SK-N-DZ (cell line): ENCODE measurements at places on chromosomes 3 and 15.
A peak's percentile ranks its signal among the peaks of the same experiment; 100 is the strongest.

GRCh38 chr3:125151916-125152315 lies 60.6 kb downstream of the SLC12A8 start:
- no peak for DNase-seq

GRCh38 chr15:78130466-78131294 lies 565 bp downstream of the CIB2 start:
- DNase-seq: no peak

- peak; percentile 18 for DNase-seq
Measured at GRCh38 chr3:67790043-67790442, 135.6 kb upstream of the SUCLG2 start.

GRCh38 chr3:71348001-71348632 lies 235.4 kb downstream of the FOXP1 start:
- DNase-seq: no peak

GRCh38 chr3:155917781-155918180 lies 47.3 kb downstream of the GMPS start:
- no peak for DNase-seq

DNA sequence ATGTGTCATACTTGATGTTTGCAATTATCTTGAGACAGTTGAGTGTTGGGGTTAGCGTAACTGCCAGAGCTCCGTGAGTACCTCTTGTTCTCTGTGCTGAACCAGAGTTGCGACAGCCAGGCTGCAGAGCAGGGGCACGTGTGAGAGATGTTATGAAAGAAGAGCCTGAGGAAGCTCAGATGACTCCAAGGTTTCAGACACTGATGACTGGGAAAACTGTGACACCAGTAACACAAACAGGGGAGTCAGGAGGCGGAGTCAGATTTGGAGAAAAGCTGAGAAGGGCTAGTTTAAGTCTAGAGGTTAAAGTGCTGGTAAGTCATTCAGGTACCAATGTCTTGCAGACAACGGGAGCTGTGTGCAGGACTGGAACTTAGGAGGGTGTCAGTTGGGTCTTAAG lies 45.0 kb downstream of the BLM start:
- DNase-seq: no peak

- no peak for DNase-seq
Measured at GRCh38 chr3:19347671-19348070, 199.4 kb downstream of the KCNH8 start.

- DNase-seq: no peak
Measured at GRCh38 chr15:29770796-29771195, 51.5 kb downstream of the TJP1 start.

- DNase-seq: no peak
Measured at GRCh38 chr3:4306860-4307259, 3.7 kb downstream of the SETMAR start.
